ENCODE measurements at places on chromosomes 2 and 18.

- no peak for DNase-seq
Measured at GRCh38 chr2:232196802-232197201, 181.7 kb upstream of the ALPP start.

GRCh38 chr18:463403-463802, 37.1 kb downstream of the COLEC12 start:
- DNase-seq = no peak

DNA sequence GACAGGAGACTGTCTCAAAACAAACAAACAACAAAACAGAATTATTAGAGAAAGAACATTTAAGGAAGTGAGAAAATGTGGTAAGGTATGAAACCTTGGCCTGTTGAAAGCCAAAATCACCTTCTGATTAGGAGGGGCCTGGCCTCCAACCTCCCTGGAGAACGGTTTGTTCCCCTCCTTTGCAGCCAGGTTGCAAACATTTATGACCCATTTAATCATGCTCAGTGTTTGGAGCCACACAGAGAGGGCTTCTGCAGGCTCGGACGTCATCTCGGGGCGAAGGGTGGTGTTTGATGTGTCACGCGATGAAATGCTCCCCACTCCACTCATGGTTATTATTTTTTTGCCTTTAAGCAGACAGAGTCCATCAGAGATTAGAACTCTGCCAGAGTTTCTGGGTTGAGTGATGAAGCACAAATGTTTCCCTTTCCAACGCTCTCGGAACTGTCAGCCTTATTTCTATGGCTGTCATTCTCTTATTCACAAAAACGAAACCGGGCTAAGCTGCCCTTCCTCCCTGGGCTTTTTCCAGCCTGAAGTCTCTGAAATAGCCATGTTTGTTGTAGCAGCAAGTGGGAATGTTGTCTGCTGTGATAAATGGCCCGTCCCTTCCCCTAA, 33.6 kb upstream of the ROCK2 start:
- DNase-seq = no peak

- no peak for DNase-seq
Measured at GRCh38 chr18:26091047-26091630, 726 bp upstream of the SS18 start.

GRCh38 chr2:46615986-46616485, 136.7 kb downstream of the TMEM247 start:
- no peak for DNase-seq

DNA sequence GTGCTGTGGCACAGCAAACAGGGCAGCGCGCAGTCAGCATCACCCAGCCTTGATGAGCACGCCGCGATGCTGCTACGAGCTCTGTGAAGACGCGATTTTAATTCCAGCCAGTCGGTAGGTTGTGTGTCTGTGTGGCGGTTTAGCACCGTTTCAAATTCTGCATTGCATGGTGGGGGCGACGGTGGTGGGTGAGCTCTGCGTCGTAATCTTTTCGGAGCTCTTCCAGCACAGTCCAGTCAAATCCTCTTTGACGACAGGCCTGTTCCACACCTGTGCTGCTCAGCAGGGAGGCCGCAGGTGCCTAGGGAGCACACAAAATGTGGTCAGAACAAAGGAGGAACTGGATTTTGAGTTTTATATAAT, 8.6 kb downstream of the ALLC start:
- no peak for DNase-seq

Data from NCI-H524 treated with DMSO at 0.1 percent for 48 hours (cell line).